ENCODE measurements at places on chromosomes 1 and 21. TPM values are rescaled to one million over a fixed set of nuclear protein-coding genes. Genes with fewer than 3 reads are reported as not detected.

- no peak overlapping the region for H3K27ac ChIP-seq
- H3K4me1 ChIP-seq = no peaks in the 10 kb centered on the region
- H3K27me3 ChIP-seq = peaks cover 78% of the 10 kb centered on the region
- H3K4me3 ChIP-seq = no peak overlapping the region
- no peak for DNase-seq
- H3K36me3 ChIP-seq = no peaks in the 10 kb centered on the region
These were observed 141.3 kb downstream of the TSEN15 start for GRCh38 chr1:184192796-184193195.

DNA sequence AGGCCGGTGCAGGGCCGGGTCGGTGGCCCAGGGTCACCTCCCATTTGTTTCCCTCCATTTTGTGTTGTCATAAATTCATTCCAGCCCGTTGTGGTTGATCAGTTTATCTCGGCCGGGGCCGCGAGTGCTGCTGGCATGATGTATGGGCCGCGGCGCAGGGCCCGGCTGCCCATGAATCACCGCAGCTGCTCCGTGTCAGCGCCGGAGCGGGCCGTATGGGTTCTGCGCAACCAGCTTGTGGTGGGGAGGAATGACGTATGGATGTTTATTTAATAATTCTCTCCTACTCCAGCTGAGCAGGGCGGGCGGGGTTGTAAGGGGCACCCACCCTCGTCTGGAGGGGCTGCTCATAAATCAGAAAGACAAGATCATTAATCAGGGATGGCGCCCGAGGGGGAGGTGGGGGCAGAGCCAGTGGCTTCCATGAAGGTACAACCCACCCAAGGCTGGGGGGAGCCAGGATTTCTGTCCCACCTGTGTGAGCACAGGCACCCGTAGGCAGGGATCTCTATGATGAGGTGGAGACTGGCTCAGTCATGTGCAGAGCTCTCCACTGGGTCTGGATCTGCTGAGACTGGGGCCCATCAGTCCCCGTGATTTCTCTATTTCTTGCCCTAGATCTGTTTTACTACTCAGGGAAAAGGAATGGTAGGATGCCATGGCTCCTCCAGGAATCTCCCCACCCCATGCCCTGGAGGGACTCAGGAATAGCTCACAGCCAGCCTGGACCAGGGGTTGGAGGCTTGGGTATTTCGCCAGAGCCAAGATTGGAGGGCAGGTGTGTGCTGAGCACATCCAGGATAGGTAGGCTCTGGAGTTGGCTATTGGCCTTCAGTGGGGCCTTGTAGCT lies 27.8 kb downstream of the TMEM53 start:
- H3K27me3 ChIP-seq = no peaks in the 10 kb centered on the region
- no peak overlapping the region for H3K4me3 ChIP-seq
- no peak overlapping the region for H3K27ac ChIP-seq
- DNase-seq = no peak
- peaks cover 11% of the 10 kb centered on the region for H3K4me1 ChIP-seq
- H3K36me3 ChIP-seq = peaks cover 79% of the 10 kb centered on the region

RGS18 gene
- not detected for total RNA-seq

GRCh38 chr1:30008998-30009657 lies 714.3 kb downstream of the MATN1 start:
- H3K27ac ChIP-seq = no peak overlapping the region
- H3K4me3 ChIP-seq = no peak overlapping the region
- no peaks in the 10 kb centered on the region for H3K36me3 ChIP-seq
- H3K27me3 ChIP-seq = no peaks in the 10 kb centered on the region
- DNase-seq = no peak

RIMS3 gene
- total RNA-seq = 12.0 TPM

BRDT gene
- total RNA-seq = 3.4 TPM

DNA sequence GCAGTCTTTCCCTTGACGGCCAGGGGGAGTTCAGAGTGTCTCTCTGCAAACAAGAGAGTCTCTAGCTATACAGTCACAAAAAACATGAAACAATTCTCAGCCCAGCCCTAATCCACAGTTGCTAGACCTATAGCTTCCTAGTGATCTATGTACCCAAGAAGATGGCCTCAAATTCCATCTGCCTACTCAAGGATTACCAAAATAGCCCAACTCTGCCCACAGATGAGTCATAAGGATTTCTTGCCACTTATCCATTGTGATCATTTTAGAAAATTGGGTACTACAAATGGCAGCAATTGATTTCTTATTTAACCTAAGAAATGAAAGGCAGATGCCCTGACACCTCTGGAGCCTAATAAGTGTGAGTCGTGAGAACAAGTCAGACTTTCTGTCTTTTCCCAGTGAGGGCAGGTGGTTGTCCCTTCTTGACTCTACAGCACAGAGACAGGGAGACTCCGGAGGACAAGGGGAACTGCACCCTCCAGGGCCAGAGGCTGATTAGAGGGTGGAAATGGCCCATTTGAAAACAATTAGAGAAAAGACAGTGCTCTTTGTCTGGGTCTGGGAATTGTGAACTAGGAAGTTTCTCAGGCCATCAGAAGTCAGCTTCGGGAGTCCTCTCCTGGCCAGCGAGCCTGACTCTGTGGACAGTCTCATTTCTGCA lies 65.4 kb downstream of the ABCA4 start:
- no peaks in the 10 kb centered on the region for H3K36me3 ChIP-seq
- H3K4me1 ChIP-seq = peaks cover 24% of the 10 kb centered on the region
- H3K27ac ChIP-seq = no peak overlapping the region

DNA sequence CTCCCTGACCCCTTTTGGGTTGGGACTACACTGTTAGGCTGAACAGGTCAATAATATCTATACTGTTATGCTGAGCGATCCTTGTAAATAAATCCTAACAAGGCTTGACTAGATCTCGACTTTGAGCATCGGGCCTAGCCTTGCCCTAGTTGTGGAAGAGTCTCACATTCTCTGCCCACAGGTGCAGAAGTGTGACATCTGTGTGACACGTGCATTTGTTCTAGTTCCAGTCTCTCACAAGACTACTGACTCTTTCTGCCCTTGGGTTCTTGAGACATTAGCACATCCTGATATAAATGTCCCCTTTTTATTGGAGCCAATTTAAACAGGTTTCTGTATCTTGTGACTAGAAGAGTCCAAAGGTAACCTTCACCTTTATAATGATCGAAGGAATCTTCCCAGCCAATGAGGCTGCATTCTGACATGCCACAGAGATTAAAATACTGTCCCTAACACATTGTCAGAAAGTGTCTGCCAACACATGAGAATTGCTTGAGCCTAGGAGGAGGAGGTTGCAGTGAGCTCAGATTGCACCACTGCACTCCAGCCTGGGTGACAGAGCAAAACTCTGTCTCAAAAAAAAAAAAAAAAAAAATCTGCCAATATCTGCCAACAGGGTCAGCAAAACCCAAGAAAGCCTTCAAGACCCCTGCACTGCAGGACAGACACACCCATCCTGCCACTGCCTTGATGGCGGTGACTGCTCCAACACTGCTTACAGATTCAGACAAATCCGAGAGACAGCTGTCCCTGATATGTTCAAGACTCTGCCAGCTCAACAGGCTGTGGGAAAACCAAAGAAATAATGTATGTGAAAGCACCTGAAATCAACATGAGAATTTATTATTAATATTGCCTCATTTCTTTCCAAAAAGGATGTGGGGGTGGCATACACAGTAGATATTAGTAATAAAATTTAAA lies 56.5 kb upstream of the PSEN2 start:
- no peaks in the 10 kb centered on the region for H3K36me3 ChIP-seq
- no peak overlapping the region for H3K27ac ChIP-seq
- no peak for DNase-seq
- H3K27me3 ChIP-seq = no peaks in the 10 kb centered on the region
- no peak overlapping the region for H3K4me3 ChIP-seq
